KBM-7 (cell line): ENCODE measurements at places on chromosomes 7 and 10.
A peak's percentile ranks its signal among the peaks of the same experiment; 100 is the strongest.

GRCh38 chr7:136353287-136353686, 376.1 kb upstream of the MTPN start:
- DNase-seq = no peak

DNA sequence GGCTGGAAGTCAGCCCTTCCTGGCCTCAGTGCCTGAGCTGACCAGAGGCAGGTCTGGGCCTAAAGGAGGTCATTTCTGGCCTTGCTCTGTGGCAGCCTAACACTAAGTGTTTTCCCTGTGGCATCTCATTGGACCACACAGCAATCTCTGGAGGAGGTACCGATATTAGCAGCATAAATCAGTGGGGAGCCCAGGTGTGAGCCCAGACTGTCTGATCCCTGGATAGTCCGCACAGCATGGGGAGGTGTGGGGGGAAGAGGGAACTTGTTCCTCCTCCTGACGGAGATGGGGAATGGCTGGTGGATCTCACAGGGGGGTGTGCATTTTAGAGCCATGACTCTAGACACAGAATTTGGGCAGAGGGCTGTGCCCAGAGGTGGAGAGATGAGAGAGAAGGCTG, 11.0 kb upstream of the PPIF start:
- no peak for DNase-seq

- DNase-seq = no peak
These were observed 56.6 kb downstream of the VOPP1 start for GRCh38 chr7:55515569-55516279.

DNA sequence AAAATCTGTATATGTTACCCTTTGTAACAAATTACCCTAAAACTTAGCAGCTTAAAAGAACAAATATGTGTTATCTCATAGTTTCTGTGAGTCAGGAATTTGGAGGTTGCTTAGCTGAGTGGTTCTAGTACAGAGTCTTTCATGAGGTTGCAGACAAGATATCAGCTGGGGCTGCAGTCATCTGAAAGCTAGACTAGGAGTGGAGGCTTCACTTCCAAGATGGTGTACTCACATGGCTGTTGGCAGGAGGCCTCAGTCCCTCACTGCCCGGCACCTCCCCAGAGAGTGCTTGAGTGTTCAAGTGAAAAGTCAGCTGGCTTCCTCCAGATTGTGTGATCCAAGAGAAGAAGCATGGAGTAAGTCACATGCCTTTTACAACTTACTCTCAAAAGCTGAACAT, 16.9 kb upstream of the GGCT start:
- DNase-seq = no peak

GRCh38 chr10:88227342-88228018, 355.6 kb downstream of the RNLS start:
- DNase-seq = no peak

DNA sequence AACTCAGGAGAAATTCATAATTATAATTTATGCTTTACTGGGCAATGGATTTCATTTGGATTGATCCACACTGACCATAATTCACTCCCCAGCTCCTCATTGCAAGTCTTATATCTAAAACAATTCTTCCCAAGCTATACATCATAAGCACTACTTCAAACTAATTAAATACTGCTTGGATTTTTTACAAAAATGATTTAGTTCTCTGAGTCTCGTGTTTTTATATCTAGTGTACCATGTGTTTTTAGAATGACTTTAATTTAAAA, 443.8 kb downstream of the GPAM start:
- DNase-seq = no peak

- peak; percentile 11 for DNase-seq
These were observed 41.4 kb upstream of the GHITM start for GRCh38 chr10:84097787-84098353.

DNA sequence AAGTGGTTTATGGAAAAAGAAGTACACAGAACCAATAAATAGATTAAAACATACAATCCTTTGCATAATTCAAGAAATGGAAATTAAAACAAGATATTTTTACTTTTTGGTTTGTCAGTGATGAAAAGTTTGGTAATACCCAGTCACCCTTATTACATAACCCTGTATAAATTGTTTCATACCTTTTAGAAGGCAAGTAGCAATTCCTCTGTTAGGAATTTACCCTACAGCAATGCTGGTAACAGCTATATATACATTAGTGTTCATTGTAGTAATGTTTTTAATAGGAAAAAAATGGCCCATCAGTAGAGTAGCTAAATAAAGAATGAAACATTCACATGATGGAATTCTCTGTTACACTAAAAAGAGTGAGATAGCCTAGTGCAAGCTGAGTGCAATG, 42.7 kb downstream of the PTPN12 start:
- no peak for DNase-seq

GRCh38 chr7:28410628-28411531, 1.4 kb upstream of the CREB5 start:
- peak; percentile 42 for DNase-seq

DNA sequence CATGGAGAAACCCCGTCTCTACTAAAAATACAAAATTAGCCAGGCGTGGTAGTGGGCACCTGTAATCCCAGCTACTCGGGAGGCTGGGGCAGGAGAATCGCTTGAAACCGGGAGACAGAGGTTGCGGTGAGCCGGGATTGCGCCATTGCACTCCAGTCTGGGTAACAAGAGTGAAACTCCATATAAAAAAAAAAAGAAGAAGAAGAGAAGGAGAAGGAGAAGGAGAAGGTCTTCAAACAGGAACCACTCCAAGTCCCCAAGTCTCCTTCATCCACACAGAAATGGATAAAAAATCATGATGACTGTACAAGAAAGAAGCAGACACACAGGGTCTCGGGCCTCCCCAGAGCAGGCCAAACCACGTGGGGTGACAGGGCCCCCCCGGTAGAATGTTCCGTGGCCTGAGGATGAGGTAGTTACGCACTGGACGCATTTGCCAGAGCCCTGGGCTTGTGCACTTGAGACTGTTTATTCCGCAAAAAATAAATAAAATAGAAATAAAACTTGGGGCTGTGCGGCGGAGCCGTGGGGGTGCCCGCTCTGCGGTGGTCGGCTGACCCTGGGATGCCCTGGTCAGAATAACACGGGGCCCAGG, 15.8 kb downstream of the VENTX start:
- DNase-seq = no peak

GRCh38 chr10:114698271-114699061, 40.4 kb upstream of the ABLIM1 start:
- DNase-seq = no peak

DNA sequence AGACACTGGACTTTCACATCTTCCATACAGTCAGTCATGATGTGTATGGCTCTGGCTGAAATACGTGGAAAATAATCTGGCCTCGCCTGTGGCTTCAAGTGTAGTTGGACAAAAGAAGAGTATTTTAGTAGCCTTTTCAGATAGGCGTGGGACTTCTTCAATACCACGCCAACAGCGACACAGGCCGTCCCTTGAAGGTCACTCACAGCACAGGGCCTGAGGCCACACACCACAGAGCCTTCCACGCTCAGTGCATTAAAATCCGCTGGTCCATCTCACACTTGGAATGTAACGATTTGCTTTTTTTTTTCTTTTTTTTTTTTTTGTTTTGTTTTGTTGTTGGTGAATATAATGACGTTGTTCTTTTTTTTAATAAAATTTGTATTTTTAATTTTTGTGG, 51.8 kb upstream of the SUN1 start:
- no peak for DNase-seq

DNA sequence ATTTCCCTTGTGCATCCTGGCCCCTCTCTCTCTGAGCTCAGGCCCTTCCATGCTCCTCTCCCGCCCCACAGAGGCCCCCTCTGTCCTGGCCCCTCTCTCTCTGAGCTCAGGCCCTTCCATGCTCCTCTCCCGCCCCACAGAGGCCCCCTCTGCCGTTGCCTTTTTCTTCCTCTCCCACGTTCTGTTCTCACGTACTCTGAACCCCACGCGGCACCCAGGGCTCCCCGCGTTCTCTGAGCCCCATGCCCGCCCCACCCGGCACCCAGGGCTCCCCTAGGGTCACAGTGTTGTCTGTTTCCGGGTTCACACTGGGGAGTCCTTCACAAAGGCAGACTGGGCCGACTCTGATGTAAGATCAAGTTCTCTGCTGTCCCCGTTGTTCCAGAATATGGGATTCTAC, 336.8 kb downstream of the DNAJB6 start:
- DNase-seq = no peak

DNA sequence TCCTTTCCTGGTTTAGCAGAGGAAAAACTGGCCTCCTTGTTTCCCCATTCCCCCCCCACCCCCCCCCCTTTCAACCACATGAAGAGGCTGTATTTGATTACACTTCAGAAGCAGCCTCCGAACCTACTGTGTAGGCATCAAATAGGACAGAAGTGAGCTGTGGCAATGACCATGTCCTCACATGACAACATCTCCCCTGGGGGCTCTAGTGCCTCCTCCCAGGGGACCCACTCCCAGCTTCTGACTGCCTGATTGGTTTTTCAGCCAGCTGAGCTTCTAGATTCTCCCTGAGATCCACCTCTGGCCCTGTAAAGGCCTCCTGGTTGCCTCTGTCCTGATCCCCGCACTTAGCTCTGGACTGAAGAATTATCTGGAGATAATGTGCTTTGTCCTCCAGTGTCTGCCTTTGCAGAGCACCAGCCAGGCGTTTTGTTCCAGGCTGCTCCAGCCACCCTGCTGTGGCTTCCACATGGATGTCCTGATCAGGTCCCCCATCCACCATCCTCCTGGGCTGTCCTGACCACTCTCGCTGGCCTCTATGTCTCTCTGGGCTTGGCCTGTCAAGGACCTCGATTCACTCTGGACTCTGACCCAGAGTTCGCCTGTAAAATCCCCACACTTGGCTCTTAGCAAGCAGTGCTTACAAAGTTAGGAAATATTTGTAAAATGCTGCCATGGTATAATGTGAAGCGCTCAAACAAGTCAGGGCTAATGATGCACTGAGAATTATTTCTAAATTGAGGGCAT, 42.4 kb upstream of the TOMM7 start:
- no peak for DNase-seq

GRCh38 chr10:77533146-77533886, 104.3 kb downstream of the KCNMA1 start:
- no peak for DNase-seq
